ENCODE measurements at places on chromosomes 2 and 18. TPM values are rescaled to one million over a fixed set of nuclear protein-coding genes. Genes with fewer than 3 reads are reported as not detected.

Gene KCNG2
- total RNA-seq = not detected

Gene ASXL3
- not detected for total RNA-seq

Gene PSMD14
- total RNA-seq = 122 TPM

Gene LIPT1
- total RNA-seq = 5.5 TPM

Gene RAD51AP2
- not detected for total RNA-seq

Gene AGBL5
- total RNA-seq = 9.2 TPM

Gene ALLC
- total RNA-seq = not detected

Gene IL1RL1
- total RNA-seq = 0.26 TPM

Gene CABLES1
- total RNA-seq = 1.5 TPM

Gene EIF2AK3
- total RNA-seq = 8.8 TPM

Gene FAM124B
- total RNA-seq = 0.19 TPM

Gene LYPD6B
- total RNA-seq = not detected

Gene QPCT
- total RNA-seq = 6.9 TPM

Gene ACADL
- not detected for total RNA-seq

Gene CYP27A1
- 0.14 TPM for total RNA-seq

Gene CCBE1
- not detected for total RNA-seq

Gene KCNK3
- 0.08 TPM for total RNA-seq

Gene DYNAP
- not detected for total RNA-seq

Gene PARD3B
- total RNA-seq = 0.27 TPM

Gene KCTD1
- 3.3 TPM for total RNA-seq

Gene PIEZO2
- 0.18 TPM for total RNA-seq

Gene SULT1C4
- total RNA-seq = not detected

Gene CENPA
- total RNA-seq = 0.82 TPM

Gene SP5
- not detected for total RNA-seq

Gene ALPG
- not detected for total RNA-seq

Gene SCG2
- total RNA-seq = not detected

Gene ALK
- not detected for total RNA-seq

Gene ANKRD29
- not detected for total RNA-seq
